ENCODE measurements at places on chromosomes 2 and 18.
A peak's percentile ranks its signal among the peaks of the same experiment; 100 is the strongest.

- DNase-seq, result no peak
Measured at GRCh38 chr2:46065152-46065551, 232.1 kb upstream of the EPAS1 start.

DNA sequence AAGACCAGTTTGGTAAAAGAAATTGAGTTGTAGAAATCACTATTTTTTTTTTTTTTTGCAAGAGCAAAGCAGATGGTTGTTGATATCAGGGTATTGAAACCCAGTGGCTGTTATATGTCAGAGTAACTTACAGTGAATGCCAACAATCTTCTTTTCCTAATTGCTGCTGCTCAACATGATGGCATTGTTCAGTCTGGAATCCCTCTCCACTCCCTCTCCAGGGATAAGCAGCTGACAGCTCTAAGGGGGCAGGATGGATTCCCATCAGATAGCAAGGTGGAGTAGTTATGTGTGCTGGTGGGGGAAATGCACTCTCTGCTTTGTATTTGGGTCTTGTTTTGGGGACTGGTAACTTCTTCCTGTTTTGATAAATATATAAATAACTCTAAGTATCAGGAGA lies 200.0 kb downstream of the PIK3C3 start:
- no peak for DNase-seq

DNA sequence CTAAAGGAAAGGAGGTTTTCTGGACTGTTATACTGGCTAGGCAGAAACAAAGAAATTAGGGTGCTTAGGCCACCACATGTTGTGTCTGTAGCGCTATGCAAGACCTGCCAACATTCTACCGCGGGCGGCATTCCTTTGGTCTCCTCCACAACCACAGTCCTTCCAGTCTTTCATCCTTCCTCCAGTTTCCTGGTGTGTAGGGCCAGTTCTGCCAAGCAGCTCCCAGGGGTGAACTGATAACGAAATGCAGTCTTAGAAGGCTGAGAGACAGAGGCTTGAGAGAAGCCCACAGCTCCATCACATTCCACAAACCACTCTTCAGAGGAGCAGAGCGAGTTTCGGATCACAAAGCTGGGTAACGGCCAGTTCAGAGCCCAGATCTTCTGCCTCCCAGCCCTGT lies 19.5 kb upstream of the CXXC1 start:
- DNase-seq, result peak; percentile 65

- no peak for DNase-seq
Measured at GRCh38 chr2:158994920-158995676, 26.7 kb downstream of the TANC1 start.

GRCh38 chr2:208001924-208002323 lies 23.4 kb downstream of the PLEKHM3 start:
- DNase-seq, result no peak

GRCh38 chr2:134333646-134334189 lies 79.8 kb downstream of the MGAT5 start:
- DNase-seq, result no peak

- DNase-seq, result no peak
Measured at GRCh38 chr2:59389240-59389639, 1148.1 kb upstream of the FANCL start.

GRCh38 chr2:98329549-98329948 lies 16.7 kb upstream of the CNGA3 start:
- DNase-seq, result no peak

- DNase-seq, result no peak
Measured at GRCh38 chr2:158305501-158305900, 151.1 kb downstream of the CCDC148 start.

GRCh38 chr2:43152741-43153647 lies 73.4 kb downstream of the ZFP36L2 start:
- no peak for DNase-seq

DNA sequence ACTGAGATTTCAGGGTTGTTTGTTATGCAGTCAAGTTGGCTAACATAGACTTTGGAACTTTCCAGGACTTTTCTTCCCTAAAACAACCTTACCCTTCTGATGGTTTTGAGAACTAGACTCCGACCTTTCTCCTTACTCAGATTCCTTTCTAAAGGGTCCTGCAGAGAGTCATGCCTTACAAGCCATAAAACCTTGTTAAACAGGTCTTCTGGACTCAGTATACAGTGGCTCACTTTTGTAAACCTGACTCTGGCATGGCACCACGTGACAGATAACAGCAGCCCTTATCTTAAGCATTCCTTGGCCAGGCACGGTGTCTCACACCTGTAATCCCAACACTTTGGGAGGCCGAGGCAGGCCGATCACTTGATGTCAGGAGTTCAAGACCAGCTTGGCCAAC lies 253.2 kb upstream of the RAB6C start:
- DNase-seq, result no peak

DNA sequence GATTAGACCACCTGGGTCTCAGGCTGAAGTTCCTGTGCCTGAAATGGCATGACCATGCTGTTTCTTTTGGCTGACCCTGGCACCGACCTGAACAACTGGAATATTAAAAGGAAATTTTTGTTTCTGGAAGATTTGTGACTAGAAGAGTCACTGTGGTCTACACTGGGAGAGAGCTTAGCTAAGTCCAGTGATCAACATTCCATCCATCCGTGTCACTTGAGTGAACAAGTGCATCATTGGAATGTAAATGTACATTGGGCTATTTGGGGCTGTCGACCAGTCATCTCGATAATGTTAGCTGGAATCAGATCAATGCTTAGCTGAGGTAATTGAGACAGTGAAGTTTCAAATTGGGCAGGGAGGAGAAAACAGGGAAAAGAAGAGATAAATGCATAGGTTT lies 95.4 kb upstream of the CCDC85A start:
- no peak for DNase-seq

GRCh38 chr2:157228946-157229345 lies 28.6 kb upstream of the GALNT5 start:
- no peak for DNase-seq

DNA sequence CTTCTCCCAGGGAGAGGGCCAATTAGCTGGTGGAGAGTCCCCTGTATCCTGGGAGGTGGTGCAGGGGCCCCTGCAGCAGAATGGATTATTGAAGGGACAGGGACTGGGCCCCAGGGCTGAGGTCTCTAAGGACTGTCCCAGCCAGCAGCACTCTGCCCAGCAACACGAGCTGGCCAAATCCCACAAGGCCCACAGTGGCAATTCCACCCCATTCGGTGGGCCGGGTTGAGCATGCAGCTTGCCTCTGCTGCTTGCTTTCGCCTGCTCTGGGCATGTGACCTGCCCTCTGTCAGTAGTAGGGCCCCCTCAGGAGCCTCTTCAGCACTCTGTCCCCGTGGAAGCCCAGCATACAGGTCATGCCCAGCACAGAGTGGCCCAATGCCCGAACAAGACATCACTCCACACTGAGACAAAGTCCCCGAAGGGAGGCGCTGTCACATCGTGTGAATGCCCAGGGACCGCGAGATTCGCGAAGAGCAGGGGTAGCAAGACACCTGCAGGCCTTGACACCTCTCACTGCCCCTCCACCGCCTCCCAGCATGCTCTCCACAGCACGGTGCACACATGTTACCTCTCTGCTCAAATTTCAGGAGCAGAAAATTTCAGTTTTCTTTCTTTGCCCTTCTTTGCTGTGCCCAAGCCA lies 65.4 kb downstream of the CRACDL start:
- DNase-seq, result no peak

DNA sequence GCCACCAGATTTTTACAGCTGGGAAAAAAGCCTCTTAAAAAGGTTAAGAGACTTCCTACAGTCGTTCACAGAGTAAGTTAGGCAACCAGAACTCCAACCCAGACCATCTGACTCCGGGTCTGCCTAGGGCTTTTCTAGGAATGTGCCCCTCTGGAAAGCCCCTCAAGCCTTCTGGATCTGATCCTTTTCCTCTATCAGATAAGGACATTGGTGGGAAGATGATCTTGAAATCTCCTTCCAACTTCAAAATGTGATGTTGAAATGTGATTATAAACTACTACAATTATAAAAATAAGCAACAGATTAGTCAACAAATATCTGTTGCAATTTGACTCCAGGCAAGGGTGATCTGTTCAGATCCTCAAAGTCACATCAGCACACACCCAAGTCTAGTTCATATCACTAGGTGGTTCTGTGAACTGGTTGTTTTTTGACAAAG lies 270.4 kb downstream of the ARHGAP15 start:
- DNase-seq, result no peak

- DNase-seq, result no peak
Measured at GRCh38 chr2:67318031-67318430, 79.1 kb upstream of the ETAA1 start.

- peak; percentile 62 for DNase-seq
Measured at GRCh38 chr2:100876231-100876860, 56.4 kb downstream of the NPAS2 start.

GRCh38 chr2:56175779-56176178 lies 8.0 kb upstream of the CCDC85A start:
- no peak for DNase-seq

DNA sequence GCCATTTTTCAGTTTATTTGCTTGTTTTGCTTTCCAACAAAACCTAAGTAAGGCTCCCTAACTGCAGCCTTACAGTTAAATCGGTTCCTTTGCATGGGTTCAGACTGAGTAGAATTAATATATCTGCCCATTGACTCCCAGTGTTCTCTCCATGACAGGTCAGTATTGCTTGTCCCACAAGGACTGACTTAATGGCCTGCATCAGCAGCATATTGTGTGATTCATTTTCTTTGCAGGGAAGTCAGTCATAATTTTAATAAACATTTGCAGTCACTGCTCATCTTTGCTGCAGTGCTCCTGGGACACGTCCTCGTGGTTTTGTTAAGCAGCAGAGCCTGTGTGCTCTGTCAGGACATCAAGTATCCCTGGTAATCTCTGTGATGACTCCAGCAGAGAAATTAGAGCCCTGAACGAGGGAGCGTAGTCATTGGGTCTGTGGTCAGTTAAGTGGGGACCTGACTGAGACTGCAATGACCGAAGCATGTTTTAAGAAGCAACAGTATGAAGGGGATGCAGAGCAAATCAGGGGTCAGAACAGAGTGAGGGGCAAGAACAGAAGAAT lies 93.3 kb downstream of the CDH20 start:
- DNase-seq, result no peak

GRCh38 chr18:34806527-34806926 lies 96.4 kb downstream of the DTNA start:
- DNase-seq, result no peak

DNA sequence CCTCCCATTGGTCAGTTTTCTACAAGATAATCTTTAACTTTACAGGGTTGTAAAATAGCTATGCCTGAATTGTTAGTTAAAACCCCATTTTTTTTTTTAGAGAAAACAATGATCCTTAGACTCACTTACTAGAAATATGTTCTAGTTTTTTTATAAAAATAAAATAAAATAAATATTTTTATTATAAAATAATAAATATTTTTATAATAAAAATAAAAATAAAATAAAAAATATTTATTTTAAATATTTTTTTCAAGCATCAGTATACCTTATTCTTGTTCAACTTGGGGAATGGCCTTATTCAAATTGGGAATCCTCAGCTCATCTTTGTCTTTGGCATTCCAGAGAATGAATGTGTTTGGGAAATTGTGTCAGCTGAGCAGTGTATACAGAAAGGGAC lies 20.8 kb upstream of the IL1RL1 start:
- DNase-seq, result no peak

GRCh38 chr2:916935-917334 lies 33.7 kb upstream of the SNTG2 start:
- DNase-seq, result no peak

- no peak for DNase-seq
Measured at GRCh38 chr18:58955001-58955400, 90.3 kb downstream of the ZNF532 start.

DNA sequence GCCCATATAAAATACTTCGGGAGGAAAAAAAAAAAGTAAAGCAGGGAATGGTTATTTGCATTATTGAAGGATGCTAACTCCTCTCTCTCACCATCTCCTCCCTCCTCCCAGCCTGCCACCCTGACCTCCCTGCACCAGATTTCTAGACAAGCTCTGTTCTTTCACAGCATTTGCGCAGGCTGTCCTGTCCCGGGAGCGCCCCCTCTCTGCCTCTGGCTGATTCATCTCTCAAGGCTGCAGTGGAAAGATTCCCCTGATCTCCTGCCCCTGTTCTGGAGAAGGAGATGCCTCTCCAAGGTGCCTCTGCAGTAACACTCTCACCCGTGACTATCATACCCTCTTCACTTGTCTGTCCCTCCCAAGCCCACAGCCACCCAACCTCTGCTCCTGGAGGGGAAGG lies 38.5 kb downstream of the COL4A4 start:
- no peak for DNase-seq

GRCh38 chr18:32707586-32707985 lies 65.2 kb downstream of the KLHL14 start:
- no peak for DNase-seq

- DNase-seq, result no peak
Measured at GRCh38 chr2:1648241-1649102, 95.8 kb downstream of the PXDN start.

GRCh38 chr2:161836664-161837063 lies 212.4 kb downstream of the SLC4A10 start:
- no peak for DNase-seq

- no peak for DNase-seq
Measured at GRCh38 chr18:36819621-36820020, 9.2 kb downstream of the TPGS2 start.

- no peak for DNase-seq
Measured at GRCh38 chr2:84641021-84641420, 124.7 kb downstream of the DNAH6 start.

DNA sequence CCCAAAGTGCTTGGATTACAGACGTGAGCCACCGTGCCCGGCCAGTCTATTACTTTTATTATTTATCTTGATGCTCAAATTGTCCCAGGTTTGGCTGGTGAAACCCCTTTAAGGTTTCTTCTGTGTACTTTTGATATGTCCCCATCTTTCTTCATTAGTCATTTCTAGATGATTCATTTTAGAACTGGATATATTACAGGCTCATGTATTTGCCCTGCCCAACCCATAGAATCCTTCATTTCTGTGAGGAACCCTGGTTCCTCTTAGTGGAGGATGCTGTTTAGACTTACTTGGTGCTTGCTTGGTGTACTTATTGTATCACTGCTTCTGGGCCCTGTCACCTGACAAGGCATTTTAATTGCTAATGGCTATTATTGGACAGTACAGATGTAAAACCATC lies 40.1 kb downstream of the KCMF1 start:
- no peak for DNase-seq

- DNase-seq, result no peak
Measured at GRCh38 chr2:44535376-44535775, 173.6 kb downstream of the CAMKMT start.

GRCh38 chr2:16434393-16434792 lies 231.2 kb downstream of the CYRIA start:
- no peak for DNase-seq

- no peak for DNase-seq
Measured at GRCh38 chr18:48216639-48217257, 192.4 kb downstream of the ZBTB7C start.

- no peak for DNase-seq
Measured at GRCh38 chr2:218882866-218883366, 2.3 kb downstream of the WNT10A start.

DNA sequence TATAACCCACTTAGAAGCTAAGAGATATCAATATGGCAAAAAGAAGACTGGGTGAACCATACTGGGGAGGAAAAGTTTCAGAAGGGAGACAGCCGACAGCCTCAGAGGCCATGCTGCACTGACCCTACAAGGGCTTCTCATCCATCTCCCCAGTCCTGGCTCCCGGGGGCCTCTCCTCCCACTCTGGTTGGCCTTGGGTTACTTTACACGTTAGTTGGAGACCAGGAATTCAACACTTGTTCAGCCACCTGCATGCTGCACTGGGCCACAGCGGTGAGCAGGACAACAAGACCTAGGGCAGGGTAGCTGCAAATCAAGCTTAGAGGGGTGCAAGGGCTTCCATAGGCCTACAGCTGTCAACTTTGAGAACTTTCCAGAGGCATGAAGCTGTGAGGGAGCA lies 28.6 kb upstream of the IL1R2 start:
- DNase-seq, result no peak

GRCh38 chr2:114001937-114002336 lies 112.0 kb downstream of the ACTR3 start:
- no peak for DNase-seq

Data from MV-4-11 (cell line).